ENCODE measurements at places on chromosomes 3 and 15.
A peak's percentile ranks its signal among the peaks of the same experiment; 100 is the strongest.

GRCh38 chr3:59261009-59261408 is 211.2 kb upstream of the CFAP20DC start:
- DNase-seq = no peak

- DNase-seq = no peak
These were observed 48.3 kb downstream of the TOPAZ1 start for GRCh38 chr3:44289882-44290462.

DNA sequence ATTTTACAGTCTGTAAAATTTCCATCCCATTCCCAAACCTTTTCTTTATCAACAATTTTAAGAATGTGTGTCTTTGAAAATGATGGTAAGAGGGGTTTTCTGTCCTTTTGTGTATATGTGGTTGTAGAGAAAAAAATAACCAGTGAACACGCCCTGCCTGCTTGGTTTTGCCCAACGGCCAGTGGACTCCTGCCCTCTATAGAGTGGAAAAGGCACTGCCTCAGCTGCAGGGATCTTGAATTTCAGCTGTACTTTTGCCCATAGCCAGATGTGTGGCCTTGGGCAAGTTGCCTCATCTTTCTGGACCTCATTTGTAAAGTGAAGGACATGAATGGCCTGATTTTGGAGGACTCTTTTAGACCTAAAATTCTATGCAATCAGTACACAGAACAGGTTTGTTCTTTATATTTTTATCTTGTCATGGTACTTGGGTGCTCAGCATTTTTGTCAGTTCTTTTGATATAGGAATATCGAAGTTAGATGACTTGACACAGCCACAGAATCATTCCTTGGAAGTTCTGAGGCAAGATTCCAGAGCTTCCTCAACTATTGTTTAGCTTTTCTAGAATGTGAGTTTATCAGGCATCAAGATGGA is 81.0 kb downstream of the CLDN11 start:
- DNase-seq = no peak

DNA sequence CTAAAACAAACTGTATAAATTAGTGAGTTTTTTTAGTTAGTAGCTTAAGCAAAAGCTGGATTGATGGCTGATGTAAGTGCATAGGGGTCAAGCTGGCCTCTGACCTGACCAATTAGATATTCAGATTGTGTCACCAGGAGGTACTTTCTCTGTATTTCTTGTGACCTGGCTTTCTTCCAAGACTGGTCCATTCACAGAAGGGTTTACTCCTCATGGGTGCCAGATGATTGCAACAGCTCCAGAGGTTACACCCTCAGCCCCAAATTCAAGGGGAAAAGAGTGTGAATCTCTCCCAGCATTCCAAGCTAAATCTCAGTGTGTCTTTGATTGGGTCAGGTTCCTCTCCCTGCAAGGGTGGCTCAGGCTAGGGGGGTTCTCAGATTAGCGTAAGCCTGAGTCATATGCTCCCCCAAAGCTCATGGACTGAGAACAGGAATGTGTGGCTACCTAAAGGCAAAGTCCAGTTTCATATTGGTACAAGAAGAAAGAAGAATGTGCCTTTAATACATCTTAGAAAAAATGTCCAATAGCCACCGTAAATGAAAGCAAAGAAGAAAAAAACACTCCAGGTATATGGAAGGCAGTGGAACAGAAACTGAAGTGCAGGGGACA is 16.5 kb downstream of the PML start:
- DNase-seq = no peak

DNA sequence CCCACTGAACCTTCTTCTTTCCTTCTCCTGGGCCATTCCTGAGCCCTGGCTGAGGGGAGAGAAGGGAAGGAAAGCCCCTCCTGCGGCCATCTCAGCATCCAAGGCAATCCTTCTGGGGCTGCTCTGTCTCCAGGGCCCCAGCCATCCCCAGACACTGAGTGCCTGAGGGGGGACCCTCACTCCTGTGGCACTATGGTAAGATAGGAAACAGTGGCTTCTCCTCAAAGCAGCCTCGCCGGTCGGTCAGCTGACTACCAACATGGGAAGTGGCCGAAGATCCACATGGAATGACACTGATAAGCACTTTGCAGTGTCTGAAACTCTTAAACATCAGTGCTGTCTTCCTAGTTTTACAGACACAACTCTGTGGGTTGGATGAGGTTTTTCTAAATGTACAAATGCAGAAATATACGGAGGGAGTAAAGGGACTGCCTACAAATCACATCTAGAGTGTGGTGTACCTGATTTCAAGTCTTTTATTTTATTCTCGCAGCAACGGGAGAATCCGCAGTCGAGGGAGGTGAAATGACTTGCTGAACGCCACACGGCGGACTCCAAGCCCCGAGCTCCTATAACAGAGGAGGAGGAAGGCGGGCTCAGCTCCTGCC is 973 bp upstream of the ITPKA start:
- no peak for DNase-seq

DNA sequence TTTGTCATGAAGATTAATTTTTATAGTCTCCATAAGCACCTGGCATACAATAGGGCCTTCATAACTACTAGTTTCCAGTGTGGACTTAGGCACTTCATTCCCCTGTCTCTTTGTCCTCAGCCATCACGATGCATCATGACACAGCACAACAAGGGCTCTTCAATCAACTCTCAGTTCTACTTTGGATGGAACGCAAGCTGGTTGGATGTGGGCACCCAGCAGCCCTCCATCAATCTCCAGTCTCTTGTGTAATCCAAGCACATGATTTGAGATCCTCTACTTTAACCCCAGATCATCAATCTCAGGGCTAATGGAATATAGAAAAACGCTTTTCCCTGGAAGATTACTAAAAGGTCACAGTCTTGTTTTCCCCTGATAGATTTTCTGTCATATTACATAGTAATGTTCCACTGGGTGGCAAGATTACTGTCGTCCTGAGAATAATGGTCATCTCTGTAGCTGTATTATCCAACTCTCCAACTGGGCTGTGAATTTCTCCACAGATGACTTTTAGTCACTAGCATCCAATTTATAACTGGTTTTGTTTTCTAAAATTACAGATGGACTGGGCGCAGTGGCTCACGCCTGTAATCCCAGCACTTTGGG is 22.9 kb upstream of the CHRNA7 start:
- no peak for DNase-seq

DNA sequence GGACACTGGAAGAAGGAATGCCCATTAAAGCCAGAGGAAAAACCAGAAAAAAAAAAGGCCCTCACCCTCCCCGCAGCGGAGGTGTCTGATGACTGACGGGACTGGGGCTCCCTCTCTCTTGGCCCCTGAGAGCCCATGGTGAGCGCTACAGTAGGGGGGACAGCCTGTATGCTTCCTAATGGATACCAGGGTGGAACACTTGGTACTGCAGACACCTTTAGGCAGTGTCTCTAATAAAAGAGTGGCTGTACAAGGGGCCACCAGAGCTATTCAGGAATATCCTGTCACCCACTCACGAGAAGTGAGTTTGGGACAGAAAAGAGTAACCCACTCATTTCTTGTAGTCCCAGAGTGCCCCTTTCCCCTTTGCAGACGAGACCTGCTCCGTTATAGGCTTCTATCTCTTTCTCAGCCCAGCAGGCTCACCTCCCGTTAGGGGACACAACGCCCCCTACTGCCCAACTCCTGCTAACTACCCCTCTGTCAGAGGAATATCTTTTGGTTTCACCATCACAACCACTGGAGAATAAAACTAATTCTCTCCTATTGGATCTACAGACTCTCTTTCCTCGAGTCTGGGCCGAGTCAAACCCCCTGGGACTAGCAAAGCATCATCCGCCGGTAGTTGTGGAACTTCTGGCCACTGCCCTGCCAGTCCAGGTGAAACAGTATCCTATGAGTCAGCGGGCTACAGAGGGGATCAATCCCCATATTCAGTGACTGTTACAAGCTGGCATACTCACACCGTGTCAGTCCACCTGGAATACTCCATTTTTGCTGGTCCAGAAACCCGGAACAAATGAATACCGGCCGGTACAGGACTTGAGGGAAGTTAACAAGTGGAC is 40.8 kb downstream of the ZBTB11 start:
- peak; percentile 34 for DNase-seq

DNA sequence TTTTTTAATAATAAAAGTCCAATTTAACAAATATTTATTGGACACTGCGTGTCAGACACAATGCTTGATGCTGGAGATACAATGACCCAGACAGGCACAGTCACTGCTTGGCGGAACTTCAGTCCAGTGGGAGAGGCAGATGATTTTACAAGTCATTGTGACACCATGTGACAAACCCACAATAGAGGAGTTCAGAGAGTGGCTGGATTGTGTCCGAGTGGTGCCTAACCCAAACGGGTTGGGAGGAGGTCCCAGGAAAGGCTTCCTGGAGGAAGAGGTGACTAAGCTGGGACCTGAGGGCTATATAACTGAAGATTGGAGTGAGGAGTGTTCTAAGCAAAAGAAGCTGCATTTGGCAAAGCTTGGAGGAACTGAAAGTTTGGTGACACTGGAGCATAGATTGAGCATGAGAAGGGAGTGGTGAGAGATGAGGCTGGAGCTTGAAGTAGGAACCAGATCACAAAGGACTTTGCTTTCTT is 41.4 kb downstream of the CRTC3 start:
- DNase-seq = no peak

- DNase-seq = no peak
These were observed 44.8 kb upstream of the RPL32 start for GRCh38 chr3:12886106-12886679.

DNA sequence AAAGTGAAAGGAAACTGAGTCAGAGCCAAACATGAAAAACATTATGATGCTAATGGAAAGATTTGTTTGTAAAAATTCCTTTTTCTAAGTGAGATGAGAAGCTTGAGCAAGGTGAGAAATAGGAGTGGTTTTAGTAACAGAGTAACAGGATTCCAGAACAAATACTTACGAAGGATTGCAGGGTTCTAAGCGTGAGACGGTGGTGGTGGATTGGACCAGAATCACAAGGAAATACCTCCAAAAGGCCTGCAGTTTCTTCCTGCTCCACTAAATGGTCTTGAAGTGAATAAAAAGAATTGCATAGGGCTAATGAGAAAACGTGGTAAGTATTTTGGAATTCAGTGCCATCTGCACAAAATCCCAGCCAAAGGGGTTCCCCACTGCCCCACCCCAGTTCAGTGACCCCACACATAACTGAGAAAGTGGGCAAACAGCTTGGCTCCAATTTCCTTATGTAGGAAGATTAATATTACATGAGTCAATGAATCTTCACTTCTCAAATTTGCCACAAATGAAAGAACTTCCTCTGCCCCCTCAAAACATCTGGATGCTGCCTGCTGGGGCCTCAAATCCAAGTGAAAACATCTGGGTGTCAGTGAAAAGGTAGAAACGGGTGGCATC is 283.8 kb upstream of the NR2F2 start:
- no peak for DNase-seq

GRCh38 chr3:39285332-39285731 is 5.5 kb upstream of the CX3CR1 start:
- DNase-seq = no peak

GRCh38 chr3:145259166-145259880 is 901.7 kb downstream of the PLOD2 start:
- DNase-seq = no peak

Data from stimulated activated CD8-positive, alpha-beta memory T cell treated with anti-CD3 and anti-CD28 coated beads, Interleukin-12 subunit alpha, Interleukin-12 subunit beta, amount 100 ng/mL, for 4 hours (primary cell).